Endothelial cell (in vitro differentiated cells): ENCODE measurements at places on chromosomes 7 and 10. TPM values are rescaled to one million over a fixed set of nuclear protein-coding genes. Genes with fewer than 3 reads are reported as not detected.

DNA sequence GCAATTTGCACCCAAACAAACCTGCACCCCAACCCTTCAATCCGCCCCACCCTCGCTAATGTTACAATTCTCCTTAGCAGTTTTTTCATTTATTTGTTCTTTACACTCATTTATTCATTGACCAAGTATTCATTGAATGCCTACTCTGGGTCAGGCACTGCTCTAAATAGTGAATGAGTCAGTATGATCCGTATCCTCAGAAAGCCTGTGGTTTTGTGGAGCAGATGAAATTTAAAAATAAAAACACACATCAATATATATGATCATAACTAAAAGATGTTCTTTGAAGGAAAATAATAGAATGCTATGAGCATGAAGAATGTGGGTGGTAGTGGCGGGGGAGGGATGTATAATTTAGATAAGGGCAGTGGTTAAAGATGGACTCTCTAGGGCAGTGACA is 13.3 kb downstream of the IFIT5 start:
- DNase-seq, result no peak

GRCh38 chr10:127046975-127047877 is 142.0 kb downstream of the DOCK1 start:
- no peak for DNase-seq

DNA sequence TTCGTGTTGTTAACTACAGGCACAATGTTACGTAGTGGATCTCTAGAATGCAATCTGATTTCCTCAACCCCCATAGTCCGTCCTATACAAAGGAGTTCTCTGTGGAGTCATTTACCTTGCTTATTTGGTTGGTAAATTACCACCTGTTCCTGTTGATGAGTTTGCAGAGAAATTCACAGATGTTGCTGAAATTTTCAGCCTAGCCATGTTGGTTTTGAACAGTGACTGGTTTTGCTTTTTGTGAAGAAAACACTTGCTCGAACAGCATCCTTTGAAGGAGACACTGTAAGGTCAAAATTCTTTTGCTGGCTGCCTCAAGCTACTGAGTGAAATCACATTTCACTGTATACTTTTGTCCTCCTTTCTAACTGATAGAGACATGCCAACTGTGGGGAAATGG is 15.4 kb upstream of the PRKCQ start:
- no peak for DNase-seq

The PHKG1 gene
- total RNA-seq, result not detected

The ARHGEF35 gene
- total RNA-seq, result 6.1 TPM

The NACAD gene
- total RNA-seq, result 3.5 TPM
